ENCODE measurements at places on chromosomes 7 and 10.

GRCh38 chr7:96861-97260, 95.5 kb upstream of the FAM20C start:
- DNase-seq, result no peak

DNA sequence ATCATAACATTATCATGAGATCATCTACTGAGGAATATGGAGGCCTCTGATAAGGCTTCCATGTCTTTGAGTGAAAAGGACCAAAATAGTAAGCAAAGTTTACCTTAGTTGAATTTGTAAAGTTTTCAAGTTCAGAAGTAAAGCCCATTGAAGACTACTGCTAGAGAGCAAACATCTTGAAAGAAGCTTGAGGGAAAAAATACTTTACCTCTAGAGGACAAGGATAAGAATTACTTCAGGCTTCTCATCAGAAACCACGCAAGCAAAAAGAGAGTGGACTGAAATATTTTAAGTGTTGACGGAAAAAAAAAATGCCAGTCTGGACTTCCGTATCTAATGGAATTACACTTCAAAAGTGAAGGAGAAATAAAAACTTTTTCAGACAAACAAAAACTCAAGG, 114.3 kb downstream of the MPP7 start:
- DNase-seq, result no peak

DNA sequence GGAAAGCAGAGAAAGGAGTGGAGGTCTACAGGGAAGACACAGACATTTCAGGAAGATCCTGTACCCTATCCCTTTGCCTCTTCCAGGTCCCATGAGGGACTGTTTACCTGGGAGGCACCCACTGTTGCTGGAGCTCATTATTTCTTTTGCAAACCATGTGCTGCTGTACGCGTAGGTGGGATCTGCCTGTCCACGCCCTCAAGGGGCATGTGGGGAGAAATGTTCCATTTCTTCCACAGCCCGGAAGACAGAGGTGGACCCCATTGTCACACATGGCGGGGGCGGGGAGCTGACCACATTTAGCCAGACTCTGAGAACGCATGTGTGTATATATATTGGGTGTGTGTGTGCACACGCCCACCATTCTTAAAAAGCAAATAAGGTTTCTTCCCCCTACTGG, 2.0 kb downstream of the PLXNA4 start:
- no peak for DNase-seq

DNA sequence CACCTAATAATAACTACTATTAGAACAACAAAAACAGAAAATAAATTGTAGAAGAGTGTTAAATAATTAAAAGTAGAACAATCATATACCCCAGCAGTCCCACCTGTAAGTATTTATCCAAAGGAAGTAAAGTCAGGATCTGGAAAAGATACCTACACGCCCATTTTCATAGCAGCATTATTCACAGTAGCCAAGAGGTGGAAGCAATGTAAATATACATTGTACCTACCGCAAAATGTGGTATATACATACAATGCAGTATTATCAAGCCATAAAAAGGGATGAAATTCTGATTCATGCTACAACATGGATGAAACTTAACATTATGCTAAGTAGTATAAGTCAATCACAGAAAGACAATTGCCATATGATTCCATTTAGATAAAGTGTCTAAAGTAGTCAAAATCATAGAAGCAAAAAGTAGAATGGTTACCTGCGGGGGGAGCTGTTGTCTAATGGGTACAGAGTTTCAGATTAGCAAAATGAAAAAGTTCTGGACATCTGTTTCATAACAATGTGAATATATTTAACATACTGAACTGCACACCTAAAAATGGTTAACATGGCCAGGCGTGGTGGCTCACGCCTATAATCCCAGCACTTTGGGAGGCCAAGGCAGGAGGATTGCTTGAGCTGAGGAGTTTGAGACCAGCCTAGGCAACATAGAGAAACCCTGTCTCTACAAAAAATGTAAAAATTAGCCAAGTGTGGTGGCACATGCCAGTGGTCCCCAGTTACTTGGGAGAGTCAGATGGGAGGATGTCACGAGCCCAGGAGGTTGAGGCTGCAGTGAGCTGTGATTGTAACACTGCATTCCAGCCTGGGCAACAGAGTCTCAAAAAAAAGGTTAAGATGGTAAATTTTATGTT, 6.0 kb upstream of the TMED4 start:
- DNase-seq, result peak; percentile 54

DNA sequence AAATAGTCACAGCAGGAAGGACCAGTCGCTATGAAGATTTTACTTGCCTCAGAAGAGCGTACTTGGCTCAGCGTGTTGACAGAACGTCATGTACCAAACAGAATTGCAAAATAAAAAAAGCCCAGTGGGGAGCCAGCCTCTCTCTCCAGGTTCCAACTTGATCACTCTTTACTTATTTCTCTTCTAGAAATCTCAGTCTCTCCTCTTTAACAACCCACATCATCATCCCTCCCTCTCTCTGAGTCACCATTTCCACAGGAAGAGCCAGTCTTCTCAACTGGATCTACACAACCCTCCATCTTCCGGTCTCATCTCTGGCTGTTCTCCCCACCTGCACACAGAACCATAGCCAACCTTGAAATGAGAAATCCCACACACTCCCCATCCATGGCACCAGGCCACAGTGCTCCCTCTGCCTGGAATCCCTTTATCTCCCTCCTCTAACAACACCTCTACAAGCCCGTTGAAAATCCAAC, 718.3 kb downstream of the GRID1 start:
- no peak for DNase-seq

DNA sequence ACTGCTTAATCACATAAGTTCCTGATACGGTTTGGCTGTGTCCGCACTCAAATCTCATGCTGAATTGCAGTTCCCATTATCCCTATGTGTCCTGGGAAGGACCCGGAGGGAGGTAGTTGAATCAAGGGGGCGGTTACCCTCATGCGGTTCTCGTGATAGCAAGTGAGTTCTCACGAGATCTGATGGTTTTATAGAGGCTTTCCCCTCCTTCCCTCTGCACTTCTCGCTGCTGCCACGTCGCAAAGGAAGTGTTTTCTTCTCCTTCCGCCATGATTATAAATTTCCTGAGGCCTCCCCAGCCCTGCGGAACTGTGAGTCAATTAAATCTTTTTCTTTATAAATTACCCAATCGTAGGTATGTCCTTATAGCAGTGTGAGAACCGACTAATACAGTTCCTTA, 226.2 kb downstream of the SKAP2 start:
- DNase-seq, result no peak

GRCh38 chr10:84292502-84292901, 35.9 kb upstream of the CCSER2 start:
- DNase-seq, result no peak

- DNase-seq, result no peak
Measured at GRCh38 chr7:151436446-151437158, 3.3 kb downstream of the CRYGN start.

- DNase-seq, result no peak
Measured at GRCh38 chr10:88162852-88163251, 299.4 kb downstream of the PTEN start.

- no peak for DNase-seq
Measured at GRCh38 chr7:22671177-22671879, 55.7 kb upstream of the IL6 start.

GRCh38 chr7:99789441-99790070, 5.6 kb upstream of the CYP3A4 start:
- no peak for DNase-seq

DNA sequence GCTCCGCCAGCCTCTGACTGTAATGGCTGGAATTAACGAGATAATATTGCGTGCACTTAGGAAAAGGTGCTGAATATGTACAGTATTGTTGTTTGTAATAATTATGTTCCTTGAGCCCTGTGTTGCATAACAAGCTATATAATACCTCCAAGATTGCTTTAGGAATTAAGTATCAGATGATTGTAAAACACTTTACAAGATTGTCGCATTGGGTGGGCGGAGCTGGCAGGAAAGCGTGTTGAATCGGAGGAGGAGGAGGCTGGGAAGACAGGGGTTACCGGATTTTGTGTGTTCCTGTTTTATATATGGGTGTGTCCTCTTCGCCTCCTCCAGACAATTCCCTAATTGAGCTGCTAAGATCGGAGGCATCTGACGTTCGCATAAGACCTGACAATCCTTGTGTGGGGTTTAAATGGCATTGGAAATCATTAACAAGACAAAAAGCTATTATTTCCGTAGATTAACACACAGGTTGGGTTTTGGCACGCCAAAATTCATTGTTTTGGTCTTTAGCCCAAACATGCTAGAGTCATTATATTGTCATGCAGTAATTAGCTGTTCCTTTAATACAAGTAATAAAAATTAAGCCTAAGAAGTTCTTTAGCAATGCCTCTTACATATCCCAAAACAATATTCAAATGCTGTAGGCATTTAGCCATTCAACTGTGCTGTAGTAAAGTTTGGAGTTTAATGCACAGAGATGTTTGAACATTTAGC, 192.9 kb upstream of the SH2B2 start:
- DNase-seq, result no peak

GRCh38 chr10:131885391-131886165, 15.2 kb upstream of the PPP2R2D start:
- peak; percentile 91 for DNase-seq

DNA sequence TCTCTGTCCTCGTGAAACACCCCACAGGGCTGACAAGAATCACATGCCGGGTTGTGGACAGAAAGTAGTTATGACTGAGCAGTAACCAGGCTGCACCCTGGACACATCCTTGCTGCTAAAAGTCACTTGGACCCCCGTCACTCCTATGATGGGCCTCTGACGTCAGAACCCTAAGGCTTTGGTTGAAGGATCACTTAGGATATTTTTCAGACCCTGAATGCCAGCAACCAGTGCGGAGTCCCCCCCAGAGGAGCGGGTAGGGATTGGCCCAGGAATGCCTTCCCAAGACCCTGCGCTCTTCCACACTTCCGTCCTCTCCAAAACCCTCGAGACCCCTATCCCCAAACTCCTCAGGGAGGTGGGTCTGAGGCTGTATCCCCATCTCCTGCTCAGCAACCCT, 52.1 kb downstream of the CFAP46 start:
- DNase-seq, result no peak

DNA sequence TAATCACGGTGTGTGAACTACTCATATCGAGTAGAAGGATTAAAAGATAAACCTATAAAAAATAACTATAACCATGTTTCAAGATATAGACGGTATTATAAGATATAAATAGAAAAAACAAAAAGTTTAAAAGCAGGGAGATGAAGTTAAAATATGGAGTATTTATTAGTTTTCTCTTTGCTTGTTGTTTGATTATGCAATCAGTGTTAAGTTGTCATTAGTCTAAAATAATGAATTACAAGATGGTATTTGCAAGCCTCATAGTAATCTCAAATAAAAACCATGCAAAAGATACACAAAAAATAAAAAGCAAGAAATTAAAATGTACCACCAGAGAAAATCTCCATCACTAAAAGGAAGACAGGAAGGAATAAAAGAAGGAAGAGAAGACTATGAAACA, 83.3 kb downstream of the TES start:
- no peak for DNase-seq

GRCh38 chr7:142445019-142445686, 187.3 kb upstream of the PRSS58 start:
- DNase-seq, result peak; percentile 22

DNA sequence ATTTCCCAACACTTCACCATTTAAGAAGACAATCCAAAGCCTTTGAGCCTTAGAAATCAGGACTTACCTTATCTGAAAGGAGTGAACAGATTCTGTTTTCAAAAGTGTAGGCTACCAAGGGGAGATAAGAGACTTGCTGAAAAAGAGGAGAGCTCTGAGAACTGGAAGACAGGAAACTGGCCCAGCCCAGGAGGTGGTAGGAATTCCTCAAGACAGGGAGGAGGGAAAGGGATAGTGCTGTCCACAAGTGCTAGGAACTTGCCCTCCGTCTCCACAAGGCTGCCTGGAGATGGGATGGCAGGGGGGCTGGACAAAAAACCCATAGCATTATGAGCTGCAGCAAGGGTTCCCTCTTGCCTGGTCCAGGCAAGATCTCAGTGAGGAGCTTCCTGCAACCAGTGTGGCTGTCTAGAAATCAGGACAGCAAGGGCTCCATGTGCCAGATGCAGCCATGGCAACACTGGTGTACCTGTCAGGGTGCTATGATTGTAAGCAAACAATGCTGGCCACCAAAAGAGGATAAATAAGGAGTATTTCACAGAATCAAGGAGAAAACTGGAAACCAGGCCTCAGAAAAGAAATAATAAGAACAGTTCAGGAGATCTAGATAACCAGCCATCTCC, 22.7 kb upstream of the FRMD4A start:
- no peak for DNase-seq

DNA sequence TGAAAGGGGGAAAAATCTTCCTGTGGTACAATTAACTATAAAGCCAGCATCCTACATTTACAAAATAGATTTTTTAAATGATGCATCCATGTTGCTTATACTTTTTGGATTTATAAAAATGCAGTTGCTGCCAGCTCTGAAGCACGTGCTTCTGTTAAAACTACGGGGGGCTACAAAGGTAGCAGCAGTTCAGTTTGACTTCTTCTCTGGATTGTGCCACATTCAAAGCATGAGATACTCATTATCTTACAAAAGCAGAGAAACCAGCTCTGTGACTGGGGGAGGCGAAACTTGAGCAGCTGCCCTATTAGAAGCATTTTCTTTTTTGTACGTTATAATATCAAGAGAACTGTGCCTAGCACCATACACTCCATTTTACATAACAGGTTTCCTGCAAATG, 31.1 kb downstream of the NEUROD6 start:
- no peak for DNase-seq

GRCh38 chr7:80843018-80843677, 75.7 kb downstream of the SEMA3C start:
- DNase-seq, result no peak

GRCh38 chr10:47195274-47195885, 104.6 kb upstream of the GDF10 start:
- DNase-seq, result no peak

- DNase-seq, result no peak
Measured at GRCh38 chr10:128780156-128780761, 654.0 kb upstream of the MKI67 start.

DNA sequence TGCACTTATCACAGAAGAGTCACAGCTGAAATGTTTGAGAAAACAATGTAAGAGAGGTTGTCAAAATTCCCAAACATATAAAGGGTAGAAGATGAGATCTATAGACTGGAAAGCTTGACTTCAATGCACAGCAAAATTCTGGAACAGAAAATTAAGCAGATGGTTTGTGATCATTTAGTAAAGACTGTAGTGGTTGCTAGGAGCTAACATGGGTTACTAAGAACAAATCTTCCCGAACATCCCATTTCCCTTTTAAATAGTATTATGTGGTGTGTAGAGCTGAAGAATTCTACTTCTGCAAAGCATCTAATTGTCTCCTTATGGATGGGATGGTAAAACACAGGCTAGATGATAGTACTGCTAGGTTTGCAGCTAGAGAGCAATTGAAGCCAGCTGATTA, 312.3 kb downstream of the CAMK1D start:
- no peak for DNase-seq

- DNase-seq, result no peak
Measured at GRCh38 chr7:1418505-1419309, 40.6 kb downstream of the MICALL2 start.

DNA sequence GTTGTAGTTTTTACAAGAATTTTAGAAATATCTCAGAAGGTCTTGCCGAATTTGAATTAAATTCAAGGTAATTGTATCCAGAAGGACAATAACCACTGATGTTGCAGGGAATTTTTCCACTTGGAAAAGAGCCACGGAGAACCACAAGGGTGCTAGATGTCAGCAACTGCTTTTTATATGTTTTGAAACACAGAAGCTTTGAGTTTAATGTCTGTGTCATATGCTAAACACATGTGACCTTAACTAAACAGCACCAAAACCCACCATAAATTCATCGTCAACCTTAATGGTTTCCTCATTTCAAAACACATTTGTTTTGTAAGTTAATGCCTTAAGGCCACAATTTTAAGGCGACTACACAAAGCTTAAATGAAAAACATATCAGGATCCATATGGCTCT, 106.9 kb downstream of the COL28A1 start:
- DNase-seq, result no peak
